ENCODE measurements at places on chromosomes 3 and 15.

DNA sequence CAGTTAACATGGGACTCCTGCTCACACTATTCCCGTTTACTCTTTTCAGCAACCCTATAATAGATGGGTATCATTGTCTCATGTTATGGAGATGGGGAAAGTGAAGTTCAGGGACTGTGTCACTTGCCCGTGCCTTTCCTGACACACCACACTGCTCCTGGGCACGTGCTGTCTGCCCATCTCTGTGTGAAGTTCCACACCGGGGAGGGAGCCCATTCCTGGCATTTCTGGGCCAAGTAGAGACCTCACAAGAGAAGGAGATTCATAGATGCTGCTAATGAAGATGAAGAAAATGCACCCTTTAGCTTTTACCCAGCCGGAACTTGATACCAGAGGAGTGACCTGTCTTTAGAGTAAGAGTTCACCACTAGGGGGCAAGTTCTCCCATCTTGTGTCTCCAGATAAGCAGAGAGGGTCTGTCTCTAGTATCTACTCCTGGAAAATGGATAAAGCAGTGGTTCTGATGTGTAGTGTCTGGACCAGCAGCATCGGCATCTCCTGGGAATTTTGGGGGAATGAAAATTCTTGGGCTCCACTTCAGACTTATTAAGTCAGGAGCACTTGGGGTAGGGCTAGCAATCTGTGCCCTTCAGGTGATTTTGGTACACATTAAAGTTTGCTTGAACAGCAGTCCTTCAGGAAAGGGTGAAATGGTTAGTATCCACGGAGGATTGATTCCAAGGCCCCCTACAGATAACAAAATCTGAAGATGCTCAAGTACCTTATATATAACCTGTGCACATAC lies 2.0 kb upstream of the TOPBP1 start:
- H3K4me3 ChIP-seq = no peak overlapping the region
- no peaks in the 10 kb centered on the region for H3K27me3 ChIP-seq
- H3K4me1 ChIP-seq = peaks cover 11% of the 10 kb centered on the region

- no peak for DNase-seq
- no peaks in the 10 kb centered on the region for H3K27me3 ChIP-seq
- H3K36me3 ChIP-seq = no peaks in the 10 kb centered on the region
- H3K27ac ChIP-seq = no peak overlapping the region
Measured at GRCh38 chr15:39670687-39671086, 89.8 kb downstream of the THBS1 start.

DNA sequence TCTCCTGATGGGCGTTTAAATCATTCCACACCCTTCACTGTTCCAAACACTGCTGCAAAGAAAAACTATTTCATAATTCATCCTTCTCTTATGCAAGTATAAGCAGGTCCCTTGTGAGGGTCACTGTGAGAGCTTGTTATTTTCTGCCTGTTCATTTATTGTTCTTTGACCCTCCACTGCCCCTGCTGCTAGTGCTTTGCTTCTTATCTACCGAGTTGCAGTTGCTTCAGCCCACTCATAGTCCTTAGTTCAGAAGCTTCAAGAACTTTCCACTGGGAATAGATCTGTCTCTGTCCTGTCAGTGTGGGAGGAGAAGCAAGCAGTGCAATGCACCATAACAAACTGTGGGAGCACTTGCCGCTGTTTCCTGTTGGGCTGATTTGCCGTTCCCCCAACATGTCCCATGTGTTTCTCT lies 39.8 kb downstream of the RIOX2 start:
- no peaks in the 10 kb centered on the region for H3K36me3 ChIP-seq
- no peak overlapping the region for H3K27ac ChIP-seq
- DNase-seq = no peak
- H3K4me1 ChIP-seq = no peaks in the 10 kb centered on the region
- no peak overlapping the region for H3K4me3 ChIP-seq
- no peaks in the 10 kb centered on the region for H3K27me3 ChIP-seq

- H3K27me3 ChIP-seq = no peaks in the 10 kb centered on the region
- no peak overlapping the region for H3K27ac ChIP-seq
- no peaks in the 10 kb centered on the region for H3K36me3 ChIP-seq
- H3K4me1 ChIP-seq = peaks cover 5% of the 10 kb centered on the region
Measured at GRCh38 chr3:56557831-56558170, 826 bp downstream of the CCDC66 start.

- H3K27ac ChIP-seq = no peak overlapping the region
- H3K27me3 ChIP-seq = no peaks in the 10 kb centered on the region
- H3K4me3 ChIP-seq = no peak overlapping the region
Measured at GRCh38 chr15:80560601-80561400, 134.3 kb upstream of the ABHD17C start.

DNA sequence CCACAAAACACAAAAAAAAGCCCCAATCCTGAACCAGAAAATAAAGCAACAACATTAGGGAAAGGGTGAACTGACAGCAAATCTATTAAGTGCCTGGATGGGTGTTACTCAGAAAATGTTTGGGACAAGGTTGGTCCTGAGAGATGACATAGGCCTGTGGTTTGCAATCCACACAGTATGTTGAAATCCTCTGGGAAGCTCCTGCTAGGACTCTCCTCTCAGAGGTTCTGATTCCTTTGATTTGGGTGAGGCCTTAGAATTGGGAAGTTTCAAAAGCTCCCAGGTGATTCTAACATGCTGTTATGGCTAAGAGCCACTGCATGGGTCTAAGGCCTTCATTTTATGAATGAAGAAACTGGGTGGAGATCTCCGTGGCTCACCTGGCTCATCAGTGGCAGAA lies 18.4 kb downstream of the CLDN1 start:
- no peak overlapping the region for H3K4me3 ChIP-seq
- DNase-seq = no peak
- H3K4me1 ChIP-seq = no peaks in the 10 kb centered on the region
- no peaks in the 10 kb centered on the region for H3K36me3 ChIP-seq

GRCh38 chr3:24483873-24484272 lies 10.8 kb downstream of the THRB start:
- no peak overlapping the region for H3K4me3 ChIP-seq
- no peak overlapping the region for H3K27ac ChIP-seq
- H3K36me3 ChIP-seq = no peaks in the 10 kb centered on the region

DNA sequence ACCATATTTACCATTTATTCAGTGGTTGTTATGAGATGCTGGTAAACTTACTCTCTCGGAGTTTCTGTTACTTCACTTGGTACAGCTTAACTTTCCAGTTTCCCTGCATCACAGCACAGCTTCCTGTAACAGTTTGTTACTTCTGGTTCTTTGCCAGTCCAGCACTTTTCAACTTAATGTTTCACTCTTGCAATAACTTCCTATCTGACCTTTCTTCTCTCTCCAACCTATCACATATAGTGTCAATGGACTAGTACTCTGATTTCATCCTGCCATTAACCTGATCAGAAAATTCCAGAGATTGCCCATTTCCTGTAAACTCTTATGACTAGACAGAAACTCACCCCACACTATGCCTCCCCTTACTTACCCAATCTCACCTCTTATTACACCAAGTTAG lies 3.9 kb upstream of the ATP11B start:
- DNase-seq = no peak
- no peak overlapping the region for H3K27ac ChIP-seq
- no peaks in the 10 kb centered on the region for H3K4me1 ChIP-seq
- no peaks in the 10 kb centered on the region for H3K36me3 ChIP-seq
- peaks cover 62% of the 10 kb centered on the region for H3K27me3 ChIP-seq
- no peak overlapping the region for H3K4me3 ChIP-seq
